Thoracic aorta (tissue), 2 donors: ENCODE measurements at places on chromosomes 4 and X.

GRCh38 chr4:140875746-140876452 lies 119.7 kb upstream of the TBC1D9 start:
- DNase-seq = no peak

GRCh38 chrX:31497086-31497485 lies 425.2 kb upstream of the FTHL17 start:
- no peak for DNase-seq

DNA sequence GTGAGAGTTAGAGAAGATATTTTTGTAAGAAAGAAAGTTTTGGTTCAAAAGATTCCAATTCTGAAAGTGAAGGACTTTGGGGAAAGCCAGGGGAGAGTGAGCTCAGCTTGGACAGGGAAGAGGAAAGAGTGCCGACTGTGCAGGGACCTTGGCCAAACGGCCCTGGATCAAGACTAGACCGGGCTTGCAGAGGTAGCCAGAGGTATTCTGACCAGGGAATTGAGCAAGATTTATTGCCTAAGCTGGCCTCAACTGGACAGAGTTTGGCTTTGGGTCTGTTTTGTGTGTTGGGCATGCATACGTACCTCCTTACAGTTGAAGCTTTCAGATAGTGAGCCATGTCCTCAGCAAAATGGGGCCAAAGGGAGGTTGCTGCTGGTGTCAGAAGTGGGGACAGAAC lies 11.6 kb downstream of the PLAC1 start:
- no peak for DNase-seq

GRCh38 chrX:70016513-70016912 lies 33.2 kb downstream of the AWAT2 start:
- DNase-seq = no peak

- no peak for DNase-seq
Measured at GRCh38 chr4:143586080-143586479, 72.6 kb downstream of the SMARCA5 start.

GRCh38 chr4:125420526-125420925 lies 105.8 kb downstream of the FAT4 start:
- DNase-seq = no peak

GRCh38 chr4:116913451-116913850 lies 171.9 kb downstream of the TRAM1L1 start:
- DNase-seq = no peak

DNA sequence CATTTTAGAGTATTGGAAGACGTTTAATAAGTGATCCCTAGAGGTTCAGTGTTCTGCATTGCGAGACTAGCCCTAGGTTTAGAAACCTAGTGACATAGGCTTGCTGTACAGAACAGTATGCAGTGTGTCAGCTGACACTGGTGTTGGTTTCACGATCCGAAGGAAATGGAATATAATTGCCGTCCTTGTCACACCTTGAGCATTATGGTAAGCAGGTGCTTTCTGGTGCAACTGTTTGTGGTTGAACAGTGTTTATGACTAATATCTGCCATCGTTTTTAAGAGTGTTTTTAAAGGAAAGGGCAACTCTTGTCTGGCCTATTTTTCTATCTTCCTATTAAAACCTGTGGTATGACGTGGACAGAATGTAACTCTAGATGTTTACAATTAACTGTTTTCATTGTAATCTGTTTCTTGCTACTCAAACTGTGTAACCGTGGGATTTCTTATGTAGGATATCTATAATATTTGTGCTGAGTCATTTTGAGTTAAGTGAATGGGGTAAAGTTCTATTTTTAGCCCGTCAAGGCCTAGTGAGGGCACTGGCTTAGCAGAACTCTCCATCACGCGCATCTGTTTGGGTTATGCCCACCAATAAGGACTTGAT lies 53.8 kb upstream of the TBC1D14 start:
- no peak for DNase-seq

- no peak for DNase-seq
Measured at GRCh38 chr4:155001251-155001650, 207.2 kb upstream of the NPY2R start.

DNA sequence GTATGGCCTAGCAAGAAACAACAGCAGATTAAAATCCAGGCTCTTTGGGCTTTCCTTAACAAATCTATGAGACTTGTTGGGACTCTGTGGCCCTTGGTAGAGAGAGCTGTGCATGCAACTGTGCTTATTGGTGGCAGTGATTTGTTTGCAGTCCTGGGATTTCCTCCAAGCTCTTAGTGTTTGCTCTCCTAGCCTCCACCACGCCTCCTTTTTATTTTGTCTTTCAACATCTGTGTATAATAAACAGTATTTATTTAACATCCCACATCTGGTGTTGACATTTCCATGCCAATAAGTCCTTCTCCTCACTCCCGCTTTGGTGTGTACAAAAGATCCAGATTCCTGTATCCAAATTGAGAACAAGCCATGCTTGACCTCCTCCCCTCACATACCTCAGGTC lies 3.1 kb downstream of the TNMD start:
- no peak for DNase-seq

- no peak for DNase-seq
Measured at GRCh38 chrX:12986886-12987285, 12.0 kb downstream of the TMSB4X start.

DNA sequence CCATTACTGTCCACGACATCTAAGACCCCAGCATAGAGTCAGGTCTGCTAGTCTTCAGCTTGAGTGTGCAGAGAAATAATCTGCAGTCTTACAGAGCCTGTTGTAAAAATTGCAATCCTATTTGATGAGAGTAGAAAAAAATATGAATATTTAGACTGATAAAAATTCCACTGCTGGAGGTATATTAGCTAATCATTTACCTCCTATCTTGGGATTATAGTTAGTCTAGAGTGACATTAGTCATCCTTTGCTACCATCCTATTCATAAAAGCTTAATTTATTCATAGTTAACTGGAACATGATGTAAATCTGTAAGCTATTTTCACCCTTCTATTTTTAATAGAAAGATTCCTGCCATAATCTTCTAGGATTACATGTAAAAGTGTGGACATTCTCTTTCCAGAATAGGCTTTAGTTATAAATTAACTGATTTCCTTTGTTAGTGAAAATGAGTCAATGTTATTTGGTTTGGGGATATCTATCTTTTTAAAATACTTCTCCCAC lies 26.7 kb downstream of the C4orf54 start:
- no peak for DNase-seq

DNA sequence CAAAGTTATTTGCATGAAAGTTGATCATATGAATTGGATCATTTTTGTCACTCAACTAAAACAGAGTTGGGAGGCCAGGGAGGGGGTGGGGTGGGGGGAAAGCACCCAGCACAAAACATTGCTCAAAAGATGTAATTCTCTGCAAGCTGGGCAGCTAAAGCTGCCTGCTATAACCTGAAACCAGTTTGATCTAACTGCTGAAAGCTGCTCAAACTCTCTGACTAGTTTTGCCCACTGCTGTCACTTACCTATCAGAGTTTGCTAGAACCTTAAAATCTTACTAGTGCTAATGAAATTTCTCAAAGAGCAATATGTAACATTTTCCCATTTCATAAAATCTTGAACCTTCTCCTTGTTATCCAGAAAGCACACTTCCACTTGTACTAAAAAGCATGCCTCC lies 10.4 kb downstream of the CXCL8 start:
- no peak for DNase-seq

GRCh38 chr4:85548116-85548515 lies 73.2 kb downstream of the ARHGAP24 start:
- DNase-seq = no peak

DNA sequence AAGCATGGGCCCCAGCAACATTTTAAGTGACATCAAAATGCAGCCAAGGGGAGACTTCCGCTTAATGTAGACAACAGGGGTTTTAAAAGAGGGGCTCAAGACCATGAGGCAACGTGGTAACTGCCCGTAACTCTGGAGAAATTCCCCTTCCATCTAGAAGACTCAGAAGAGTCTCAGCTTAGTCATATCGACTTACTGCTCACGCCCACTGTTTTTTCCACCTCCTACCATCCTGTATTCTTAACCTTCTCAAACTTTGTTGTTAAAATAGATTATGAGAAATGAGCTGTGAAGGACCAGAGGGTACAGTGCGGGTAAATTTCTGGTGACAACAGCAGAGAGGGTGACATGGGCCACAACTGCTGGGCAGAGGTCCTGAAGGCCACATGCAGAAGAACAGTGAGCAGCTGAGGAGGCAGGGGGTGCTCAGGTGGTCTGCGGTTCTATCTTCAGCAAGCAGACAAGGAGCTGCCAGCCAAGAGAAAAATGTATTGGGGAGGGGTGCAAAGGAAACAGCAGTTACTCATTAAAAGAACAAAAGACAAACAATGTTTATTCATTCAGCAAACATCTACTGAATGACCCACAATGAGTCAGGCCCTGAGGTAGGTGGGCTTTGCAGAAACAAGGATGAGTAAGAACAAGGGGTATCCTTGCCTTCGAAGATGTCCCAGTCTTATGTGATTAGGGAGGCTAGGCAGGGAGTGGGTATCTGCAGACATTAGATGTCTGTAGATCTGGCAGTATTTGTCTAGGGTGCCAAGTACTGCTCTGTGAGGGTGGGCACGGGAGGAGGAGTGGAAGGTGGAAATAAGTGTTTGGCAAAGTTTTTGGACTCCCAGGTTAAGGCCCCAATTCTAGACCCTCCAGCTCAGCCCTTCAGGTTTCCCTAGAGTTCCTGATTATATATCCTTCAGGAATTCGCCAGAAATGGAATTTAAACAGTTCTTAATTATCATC lies 175.3 kb downstream of the TSPAN5 start:
- no peak for DNase-seq

- no peak for DNase-seq
Measured at GRCh38 chr4:76011018-76011670, 3.8 kb upstream of the CXCL9 start.

- DNase-seq = no peak
Measured at GRCh38 chr4:120918788-120919187, 3.7 kb downstream of the PRDM5 start.

- no peak for DNase-seq
Measured at GRCh38 chrX:114959729-114960128, 57.7 kb downstream of the IL13RA2 start.

GRCh38 chr4:168334053-168334452 lies 15.5 kb upstream of the DDX60 start:
- no peak for DNase-seq

DNA sequence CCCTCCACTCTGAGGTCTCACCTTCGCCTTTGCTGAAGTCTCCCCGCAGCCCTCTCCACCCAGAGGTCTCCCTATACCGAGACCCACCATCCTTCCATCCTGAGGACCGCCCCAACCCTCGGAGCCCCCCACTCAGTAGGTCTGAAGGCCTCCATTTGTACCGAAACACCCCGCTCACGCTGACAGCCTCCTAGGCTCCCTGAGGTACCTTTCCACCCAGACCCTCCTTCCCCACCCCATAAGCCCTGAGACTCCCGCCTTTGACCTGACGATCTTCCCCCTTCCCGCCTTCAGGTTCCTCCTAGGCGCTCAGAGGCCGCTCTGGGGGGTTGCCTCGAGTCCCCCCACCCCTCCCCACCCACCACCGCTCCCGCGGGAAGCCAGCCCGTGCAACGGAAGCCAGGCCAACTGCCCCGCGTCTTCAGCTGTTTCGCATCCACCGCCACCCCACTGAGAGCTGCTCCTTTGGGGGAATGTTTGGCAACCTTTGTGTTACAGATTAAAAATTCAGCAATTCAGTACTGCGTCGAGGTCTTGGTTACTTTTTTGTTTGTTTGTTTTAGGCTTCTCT lies 5.0 kb downstream of the SOD3 start:
- DNase-seq = no peak

- DNase-seq = no peak
Measured at GRCh38 chr4:77777135-77777807, 41.9 kb downstream of the CNOT6L start.

DNA sequence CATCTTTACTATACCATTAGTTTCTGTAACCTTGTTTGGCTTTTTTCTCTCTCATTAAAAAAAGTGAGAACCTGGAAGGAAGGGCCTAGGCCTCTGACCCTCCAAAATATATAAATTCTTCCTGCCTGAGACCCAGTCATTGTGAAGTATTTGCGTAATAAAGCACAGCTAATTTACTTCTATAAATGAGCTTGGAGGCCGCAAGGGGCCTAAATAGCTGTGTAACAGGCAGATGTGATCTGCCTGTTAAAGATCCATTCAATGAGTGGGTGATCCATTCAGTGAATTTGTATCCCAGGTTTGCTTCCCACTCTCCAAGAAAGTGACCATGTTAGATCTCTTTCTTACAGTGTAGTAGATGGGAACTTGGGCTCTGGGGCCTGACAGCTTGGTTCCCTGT lies 595 bp upstream of the PYURF start:
- DNase-seq = no peak

- DNase-seq = no peak
Measured at GRCh38 chrX:31136144-31136611, 64.3 kb upstream of the FTHL17 start.

DNA sequence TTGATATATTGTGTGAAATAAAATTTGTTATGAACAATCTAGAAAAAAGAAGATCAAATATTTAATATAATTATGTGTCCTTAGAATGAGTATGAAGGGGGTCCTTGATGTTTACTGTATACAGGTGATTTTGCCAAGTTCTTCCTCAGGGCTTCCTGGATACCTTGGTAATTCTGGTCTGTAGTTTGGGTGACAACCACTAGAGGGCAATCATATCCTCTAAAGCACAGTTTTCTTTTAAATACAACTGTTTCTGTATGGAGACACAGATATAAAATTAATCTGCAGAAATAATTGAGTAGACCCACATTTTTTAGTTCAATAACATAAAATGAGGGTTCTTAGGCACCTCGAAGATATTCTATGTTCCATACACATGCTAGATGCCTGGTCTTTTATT lies 157.7 kb downstream of the SPANXN1 start:
- DNase-seq = no peak

GRCh38 chrX:129945131-129945530 lies 37.3 kb upstream of the BCORL1 start:
- DNase-seq = no peak

DNA sequence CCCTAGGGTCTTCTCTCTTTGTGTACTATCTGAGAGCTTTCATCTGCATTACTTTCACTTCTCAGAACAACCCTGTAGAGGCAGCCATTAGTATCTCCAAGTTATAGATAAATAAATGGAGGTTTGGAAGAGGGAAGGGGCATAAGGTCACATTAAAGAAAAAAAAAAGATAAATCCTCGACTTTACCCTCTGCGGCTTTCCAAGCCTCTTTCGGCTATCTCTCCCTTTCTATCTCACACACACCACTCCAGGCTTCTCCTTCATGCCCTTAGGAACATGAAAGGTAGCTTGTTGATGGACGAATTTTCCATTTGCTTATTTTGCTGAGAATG lies 660 bp upstream of the ARHGEF9 start:
- DNase-seq = no peak

GRCh38 chr4:24282446-24282845 lies 301.9 kb downstream of the DHX15 start:
- DNase-seq = no peak

GRCh38 chr4:133189147-133189517 lies 40.0 kb downstream of the PCDH10 start:
- no peak for DNase-seq

DNA sequence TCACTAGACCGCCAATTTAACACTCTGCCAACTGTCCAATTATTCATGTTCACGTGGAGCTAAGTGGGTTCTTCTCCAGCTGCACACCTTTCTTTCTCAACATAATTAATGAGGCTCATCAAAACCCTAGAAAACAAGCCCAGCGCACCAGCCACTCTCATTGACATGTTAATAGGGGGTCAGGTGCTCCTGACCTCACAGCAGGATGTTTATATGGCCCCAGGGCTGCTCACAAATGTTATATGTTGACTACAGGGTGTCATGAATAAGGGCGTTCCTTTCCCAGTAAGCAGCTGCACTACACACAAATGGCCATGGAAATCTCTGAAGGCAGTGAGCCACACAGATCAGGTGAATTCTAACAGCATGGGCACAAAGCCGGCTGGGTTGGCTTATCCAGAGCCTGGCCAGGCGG lies 209.8 kb downstream of the MGST2 start:
- DNase-seq = no peak

GRCh38 chr4:1200425-1201035 lies 28.1 kb upstream of the SPON2 start:
- no peak for DNase-seq
